ENCODE measurements at places on chromosomes 7 and 10. TPM values are rescaled to one million over a fixed set of nuclear protein-coding genes. Genes with fewer than 3 reads are reported as not detected.

DNA sequence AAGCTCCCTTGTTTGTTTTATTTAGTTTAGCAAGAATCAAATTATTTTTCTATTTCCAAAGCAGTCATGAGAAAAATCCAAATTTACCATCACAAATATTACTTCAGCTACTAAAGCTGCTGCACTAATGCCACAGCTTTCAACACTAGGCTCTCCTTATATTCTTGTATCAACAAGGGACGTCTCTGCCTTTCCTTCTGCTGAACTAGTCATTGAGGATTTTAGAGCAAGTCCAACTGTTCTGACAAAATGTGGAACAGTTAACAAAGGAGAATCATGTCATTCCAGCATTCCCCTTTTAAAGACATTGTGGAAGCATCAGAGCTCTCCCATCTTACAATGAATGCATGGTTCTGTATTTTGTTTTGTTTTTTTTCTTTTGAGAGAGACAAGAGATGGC lies 28.6 kb downstream of the FAM13C start:
- DNase-seq, result no peak

HOXA5 gene
- 81.7 TPM for polyA plus RNA-seq

- DNase-seq, result no peak
These were observed 51.9 kb downstream of the SLC29A4 start for GRCh38 chr7:5334671-5335070.

GRCh38 chr10:62261666-62262065 lies 7.0 kb downstream of the RTKN2 start:
- no peak for DNase-seq

- DNase-seq, result peak; percentile 23
These were observed 58.0 kb downstream of the PLXNA4 start for GRCh38 chr7:132518102-132518838.

- no peak for DNase-seq
These were observed 420.5 kb downstream of the RPS24 start for GRCh38 chr10:78454123-78454645.

DNA sequence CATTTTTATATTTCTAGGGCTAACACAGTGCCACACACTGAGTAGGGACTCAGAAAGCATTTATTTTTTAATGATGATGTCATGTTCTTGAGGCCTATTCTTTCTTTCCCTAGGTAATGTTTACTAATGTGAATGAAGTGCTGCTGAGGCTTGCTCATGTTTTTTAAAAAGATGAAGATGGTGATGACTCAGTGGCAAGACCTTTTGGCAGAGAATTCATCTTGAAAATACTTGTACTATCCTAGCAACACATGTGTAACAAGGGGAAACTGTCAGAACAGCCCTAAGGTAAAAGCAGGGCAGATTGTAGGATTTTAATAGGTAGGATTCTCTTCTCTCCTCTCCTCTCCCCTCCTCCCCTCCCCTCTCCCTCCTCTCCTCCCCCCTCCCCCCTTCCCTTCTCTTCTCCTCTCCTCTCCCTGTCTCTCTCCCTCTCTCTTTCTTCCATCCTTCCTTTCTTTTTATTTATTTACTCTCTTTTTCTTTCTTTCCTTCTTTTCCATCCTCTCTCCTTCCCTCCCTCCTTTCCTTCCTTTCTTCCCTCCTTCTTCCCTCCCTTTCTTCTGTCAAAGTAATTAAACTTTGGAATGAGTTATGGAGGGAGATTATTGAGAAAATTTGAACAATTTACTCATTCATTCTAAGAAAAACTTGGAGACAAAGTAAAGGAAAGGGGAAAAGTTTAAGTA lies 75.3 kb downstream of the ZNF92 start:
- no peak for DNase-seq

DNA sequence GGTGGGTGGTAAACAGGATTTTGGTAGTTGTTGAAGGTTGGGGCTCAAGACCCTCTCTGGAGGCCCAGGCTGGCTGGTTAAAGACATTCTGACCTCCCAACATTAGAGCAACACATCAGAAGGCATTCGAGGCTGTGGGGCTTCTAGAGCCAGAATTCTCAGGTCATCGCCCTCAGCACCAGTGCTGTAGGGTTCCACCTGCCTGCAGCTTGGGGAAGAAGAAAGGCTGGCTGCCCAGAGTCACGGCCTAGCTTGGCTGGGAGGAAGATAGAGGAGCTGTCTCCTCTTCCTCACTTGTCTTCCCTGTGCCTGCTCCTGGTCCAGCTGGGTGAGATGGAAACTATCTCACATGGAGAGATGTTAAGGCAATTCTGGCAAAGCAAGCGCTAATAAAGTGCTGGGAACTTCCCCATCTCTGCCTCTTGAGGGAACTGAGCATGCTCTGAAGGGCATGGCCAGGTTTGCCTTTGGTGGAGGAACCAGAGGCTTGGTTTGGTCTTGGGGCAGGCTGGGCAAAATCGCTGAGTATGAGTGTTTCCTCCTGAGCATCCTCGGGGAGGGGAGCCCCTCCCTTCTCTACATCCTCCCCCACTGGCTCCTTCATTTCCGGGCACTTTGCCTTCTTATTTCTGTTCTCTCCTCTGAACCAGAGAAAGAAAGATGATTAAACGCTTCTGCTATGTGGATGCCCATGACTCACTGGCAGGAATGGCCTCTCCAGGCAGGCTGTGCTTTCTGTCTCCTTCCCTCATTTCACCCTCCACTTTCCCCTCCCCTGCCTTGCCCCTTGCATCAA lies 509.0 kb upstream of the PODXL start:
- no peak for DNase-seq

RELN gene
- 20.1 TPM for polyA plus RNA-seq

GRCh38 chr10:59869594-59869940 lies 36.8 kb downstream of the CCDC6 start:
- no peak for DNase-seq

GRCh38 chr7:44973610-44974401 lies 5.0 kb downstream of the MYO1G start:
- DNase-seq, result no peak

GRCh38 chr10:70265032-70265689 lies 18.6 kb downstream of the NPFFR1 start:
- DNase-seq, result no peak

PILRA gene
- polyA plus RNA-seq, result 6.0 TPM

DNA sequence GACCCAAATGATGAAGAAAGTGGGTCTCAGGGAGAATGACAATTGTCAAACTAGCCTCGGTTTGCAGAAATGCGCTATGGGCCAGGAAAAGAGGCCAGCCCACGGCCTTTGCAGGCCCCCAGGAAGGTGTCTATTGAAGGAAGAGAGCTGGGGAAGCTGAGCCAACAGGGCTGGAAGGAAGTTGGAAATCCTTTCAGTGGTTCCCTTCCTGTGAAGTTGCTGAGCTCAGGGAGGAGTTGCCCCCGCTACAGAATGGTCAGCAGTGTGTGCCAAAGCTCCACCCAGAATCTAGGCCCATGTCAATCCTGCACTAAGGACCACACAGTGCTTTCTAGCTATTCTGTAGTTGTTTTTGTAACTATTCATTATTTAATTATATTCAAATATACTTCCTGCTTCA lies 91.6 kb upstream of the ANLN start:
- peak; percentile 84 for DNase-seq

KCTD7 gene
- 28.1 TPM for polyA plus RNA-seq

DNA sequence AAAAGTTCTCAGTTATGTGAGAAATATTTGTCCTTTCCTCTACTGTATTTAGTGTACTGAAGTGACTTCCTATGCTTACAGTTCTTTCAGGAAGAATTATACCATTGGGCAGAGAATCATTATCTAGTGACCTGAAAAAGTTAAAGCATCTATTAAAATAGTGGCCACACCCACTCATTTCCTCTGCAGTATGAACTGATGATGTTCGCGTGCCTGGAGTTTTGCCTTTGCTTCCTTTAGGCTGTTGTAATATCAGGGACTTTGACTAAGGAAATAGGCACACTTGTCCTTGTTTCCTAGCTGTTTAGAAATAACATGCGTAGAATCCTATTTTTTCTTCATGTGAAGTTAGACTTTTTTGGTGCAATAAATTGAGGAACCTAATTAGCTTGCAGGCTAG lies 100.7 kb downstream of the ZMYND11 start:
- DNase-seq, result no peak

ASAH2 gene
- polyA plus RNA-seq, result 4.6 TPM

DNA sequence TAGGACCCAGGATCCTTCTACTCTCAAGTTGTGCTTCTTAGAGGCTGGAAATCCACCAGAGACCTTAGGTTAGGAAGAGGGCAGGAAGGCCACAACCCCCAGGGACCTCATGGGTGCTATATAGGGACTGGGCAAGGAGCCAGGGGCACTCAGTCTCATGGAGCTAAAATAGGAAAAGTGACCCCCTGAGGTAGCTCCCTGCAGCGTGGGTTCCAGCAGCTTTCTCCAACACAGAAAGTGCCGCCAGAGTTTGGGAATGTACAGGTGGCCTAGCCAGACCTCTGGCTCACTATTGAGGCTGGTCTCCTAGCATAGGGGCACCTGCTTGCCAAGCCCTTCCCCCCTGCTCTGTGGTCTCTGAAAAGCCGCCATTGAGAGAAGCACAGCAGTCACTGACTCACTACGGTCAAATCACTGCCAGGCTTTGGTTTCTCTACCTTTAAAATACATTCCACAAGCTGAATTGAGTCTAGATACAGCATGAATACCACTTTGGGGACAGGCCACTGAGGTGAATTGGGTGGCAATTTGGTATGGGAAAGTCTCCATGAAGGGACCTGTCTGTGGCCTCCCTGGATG lies 333.2 kb upstream of the PODXL start:
- DNase-seq, result no peak

GRCh38 chr7:2435146-2435545 lies 31.7 kb downstream of the CHST12 start:
- no peak for DNase-seq

MYO1G gene
- 1.1 TPM for polyA plus RNA-seq

Measured in left lung (tissue), 14 donors.